ENCODE measurements at places on chromosomes 5 and 9.

GRCh38 chr9:7816021-7816420, 16.4 kb upstream of the DMAC1 start:
- H3K27ac ChIP-seq: no peak overlapping the region
- H3K36me3 ChIP-seq: no peaks in the 10 kb centered on the region
- no peaks in the 10 kb centered on the region for H3K27me3 ChIP-seq
- DNase-seq: no peak

GRCh38 chr5:170111088-170111785, 5.5 kb downstream of the FOXI1 start:
- no peak for DNase-seq
- H3K4me1 ChIP-seq: no peaks in the 10 kb centered on the region
- H3K27me3 ChIP-seq: peaks cover 2% of the 10 kb centered on the region

- peaks cover 2% of the 10 kb centered on the region for H3K4me1 ChIP-seq
- DNase-seq: no peak
- no peak overlapping the region for H3K4me3 ChIP-seq
- no peaks in the 10 kb centered on the region for H3K36me3 ChIP-seq
- no peak overlapping the region for H3K27ac ChIP-seq
Measured at GRCh38 chr5:74476046-74476818, 164.3 kb downstream of the ENC1 start.

DNA sequence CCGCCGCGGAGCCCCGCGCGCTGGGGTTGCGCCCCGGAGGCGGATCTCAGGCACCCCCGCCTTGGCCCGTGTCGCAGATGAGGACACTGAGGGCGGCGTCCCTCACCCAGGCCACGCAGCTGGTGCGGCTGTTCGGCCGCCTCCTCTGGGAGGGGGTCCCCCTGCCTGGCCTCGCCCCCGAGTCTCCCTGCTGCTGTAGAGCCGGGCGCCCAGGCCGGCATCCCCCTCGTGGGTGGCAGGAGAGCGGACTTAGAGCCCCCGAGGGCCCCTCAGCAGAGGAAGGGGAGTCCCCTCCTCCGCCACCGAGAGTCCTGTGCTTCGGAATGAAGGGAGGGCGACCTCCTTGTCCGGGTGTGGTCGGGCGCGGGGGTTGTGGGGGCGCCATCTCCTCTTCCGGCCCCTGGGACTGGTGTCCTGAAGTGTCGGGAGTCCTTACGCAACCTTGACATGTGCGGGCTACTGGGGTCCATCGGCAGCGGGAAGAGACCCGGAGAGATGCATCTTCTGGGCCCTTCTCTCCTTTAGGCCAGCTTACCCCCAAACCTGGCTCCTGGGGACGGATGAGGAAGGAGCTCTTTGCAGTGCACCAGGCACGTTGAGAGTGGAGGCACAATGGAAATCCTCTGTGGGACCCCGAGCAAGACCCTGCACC, 11.7 kb upstream of the EXOSC2 start:
- peak; percentile 21 for DNase-seq
- no peaks in the 10 kb centered on the region for H3K36me3 ChIP-seq
- H3K27ac ChIP-seq: no peak overlapping the region
- peaks cover 3% of the 10 kb centered on the region for H3K4me1 ChIP-seq
- H3K27me3 ChIP-seq: peaks cover 11% of the 10 kb centered on the region

DNA sequence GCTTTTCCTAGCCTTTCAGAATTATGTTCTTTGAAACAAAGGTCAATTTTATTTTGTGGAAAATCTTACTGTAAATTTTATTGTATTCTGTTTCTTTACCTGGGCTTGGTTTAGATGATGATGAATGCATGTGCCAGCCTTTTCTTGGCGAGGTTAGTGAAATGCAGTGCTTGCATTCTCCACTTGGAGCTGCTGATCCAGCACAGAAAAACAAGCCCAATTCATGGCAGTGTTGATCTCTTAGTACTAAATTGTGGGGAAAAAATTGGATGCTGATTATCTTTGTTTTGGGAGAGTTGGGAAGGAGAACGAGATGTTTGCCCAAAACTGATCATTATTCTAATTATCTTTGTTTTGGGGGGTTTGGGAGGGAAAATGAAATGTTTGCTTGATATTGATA, 3.7 kb downstream of the HABP4 start:
- no peak overlapping the region for H3K4me3 ChIP-seq
- peaks cover 5% of the 10 kb centered on the region for H3K27me3 ChIP-seq
- peaks cover 18% of the 10 kb centered on the region for H3K4me1 ChIP-seq
- no peak for DNase-seq
- peaks cover 8% of the 10 kb centered on the region for H3K36me3 ChIP-seq

DNA sequence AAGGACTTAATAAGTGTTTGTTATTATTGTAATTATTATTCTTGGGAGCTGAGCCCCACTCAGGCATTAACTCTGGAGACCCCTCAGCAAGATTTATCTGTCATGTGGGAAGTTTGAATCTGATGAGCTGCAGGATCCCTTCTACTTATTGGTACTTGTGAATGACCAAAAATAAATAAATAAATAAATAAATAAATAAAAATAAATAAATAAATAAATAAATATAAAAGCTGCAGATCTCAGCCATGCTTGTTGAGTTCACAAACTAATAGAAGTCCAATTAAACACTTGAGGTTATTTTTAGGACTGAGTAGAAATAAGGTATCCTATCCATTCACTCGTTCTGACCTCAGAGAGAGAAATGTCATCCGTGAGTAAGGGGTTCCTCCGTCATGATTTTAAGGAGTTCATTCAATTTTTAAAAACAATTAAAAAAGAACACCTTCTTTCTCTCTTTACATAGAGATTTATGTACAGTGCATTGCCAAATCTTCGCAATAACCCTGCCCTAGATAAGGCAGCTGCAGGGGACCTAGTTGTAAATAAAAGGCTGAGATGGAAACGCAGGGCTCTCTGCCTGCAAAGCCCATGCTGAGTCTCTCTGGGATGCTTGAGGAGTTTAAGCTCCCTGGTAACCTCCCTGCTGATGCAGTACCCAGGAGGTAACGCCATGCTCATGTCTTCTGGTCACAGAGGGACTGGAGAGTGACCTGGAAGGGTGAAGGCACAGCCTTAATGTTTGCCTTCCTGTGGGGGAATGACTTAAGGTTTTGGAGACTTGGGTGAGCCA, 1.2 kb downstream of the EFCAB9 start:
- H3K4me1 ChIP-seq: no peaks in the 10 kb centered on the region
- H3K27me3 ChIP-seq: peaks cover 27% of the 10 kb centered on the region
- no peak overlapping the region for H3K27ac ChIP-seq
- H3K4me3 ChIP-seq: no peak overlapping the region
- no peaks in the 10 kb centered on the region for H3K36me3 ChIP-seq
- no peak for DNase-seq

Measured in activated T-helper 2 cell treated with anti-CD3 and anti-CD28 coated beads, Interferon-gamma antibody, Interleukin-2, Interleukin-4, amounts not matched to agents 10 μg/mL and 5 μg/mL and 100 μg/mL, durations not matched to agents 14 hours and 24 hours and 36 hours (primary cell).